ENCODE measurements at places on chromosomes 1 and 21.

- no peak for DNase-seq
Measured at GRCh38 chr1:240122639-240123613, 31.2 kb downstream of the FMN2 start.

GRCh38 chr1:157103268-157103667 lies 3.7 kb upstream of the ETV3L start:
- no peak for DNase-seq

GRCh38 chr1:183516725-183517124 lies 44.4 kb downstream of the SMG7 start:
- DNase-seq, result no peak

DNA sequence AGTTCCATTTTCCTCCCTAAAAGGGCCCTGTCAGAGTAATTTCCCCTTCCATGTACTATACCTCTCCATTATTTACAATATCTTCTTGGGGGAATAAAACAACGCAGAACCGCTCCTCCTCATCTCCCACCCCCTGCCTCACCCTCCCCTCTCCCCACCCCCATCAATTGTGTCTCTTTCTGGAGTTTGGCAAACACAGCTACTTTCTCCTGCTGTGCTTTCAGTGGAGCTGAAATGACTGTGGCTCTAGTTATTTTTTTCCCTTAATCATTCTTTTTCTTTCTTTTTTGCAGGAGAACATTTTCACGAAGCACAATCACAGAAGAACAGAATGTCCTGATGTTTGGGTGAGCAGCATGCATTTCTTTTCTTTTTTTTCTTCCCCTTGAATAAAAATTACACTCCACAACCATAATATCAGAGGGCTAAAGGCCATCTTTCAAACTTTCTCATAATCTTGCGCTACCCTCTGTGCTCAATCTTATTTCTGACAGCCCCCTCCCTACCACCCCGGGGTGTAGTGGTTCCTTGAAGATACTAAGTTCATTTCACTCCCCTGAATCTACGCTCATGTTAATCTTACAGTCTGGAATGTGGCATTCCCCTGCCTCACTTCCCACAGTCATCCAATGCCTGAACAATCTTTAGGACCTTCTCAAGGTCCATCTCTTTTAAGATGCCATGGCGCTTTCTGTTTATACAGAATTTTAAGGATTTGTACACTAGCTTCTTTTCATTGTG lies 8.8 kb upstream of the PLXNA2 start:
- DNase-seq, result no peak

DNA sequence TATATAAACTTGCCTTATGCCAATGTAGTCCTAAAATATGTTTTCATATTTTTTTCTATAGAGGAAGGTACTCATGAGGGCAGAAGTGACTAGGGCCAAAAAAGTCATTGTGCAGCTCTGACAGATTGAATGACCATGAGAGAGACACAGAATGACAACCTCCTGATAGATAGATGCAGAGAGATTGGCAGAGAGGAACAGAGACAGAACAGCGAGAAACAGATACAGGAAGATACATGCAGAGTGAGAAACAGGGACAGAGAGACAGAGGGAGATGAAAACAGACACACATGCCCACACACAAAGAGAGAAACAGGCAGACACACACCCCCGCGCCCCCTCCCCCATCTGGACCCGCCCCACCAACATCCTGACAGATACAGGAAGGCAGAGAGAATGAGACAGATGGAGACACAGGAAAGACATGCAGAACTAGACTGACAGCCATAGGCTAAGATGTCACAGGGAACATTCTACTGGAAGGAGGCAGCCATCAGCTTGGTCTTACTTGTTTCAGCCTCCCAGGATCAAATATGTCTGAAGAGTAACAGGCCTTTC lies 211.1 kb downstream of the ST6GALNAC3 start:
- DNase-seq, result no peak

DNA sequence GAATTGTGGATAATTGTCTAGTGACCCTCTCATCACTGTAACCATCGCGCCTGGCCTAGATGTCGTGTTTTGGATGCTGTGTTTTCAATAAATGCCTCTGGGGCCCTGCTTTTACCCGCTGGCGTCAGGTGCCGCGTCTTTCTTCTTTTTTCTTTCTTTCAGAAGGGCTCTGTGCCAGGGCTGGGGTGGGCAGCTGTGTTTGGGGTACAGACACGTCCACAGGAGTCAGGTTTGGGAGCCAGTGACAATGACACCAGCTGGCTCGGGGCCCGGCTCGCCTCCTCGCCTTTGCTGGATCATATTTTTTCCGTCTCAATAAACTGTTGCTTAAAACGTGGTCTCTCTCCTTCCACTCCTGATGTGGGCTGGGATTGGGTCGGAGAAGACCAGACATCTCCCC lies 16.1 kb downstream of the TMEM201 start:
- DNase-seq, result no peak

DNA sequence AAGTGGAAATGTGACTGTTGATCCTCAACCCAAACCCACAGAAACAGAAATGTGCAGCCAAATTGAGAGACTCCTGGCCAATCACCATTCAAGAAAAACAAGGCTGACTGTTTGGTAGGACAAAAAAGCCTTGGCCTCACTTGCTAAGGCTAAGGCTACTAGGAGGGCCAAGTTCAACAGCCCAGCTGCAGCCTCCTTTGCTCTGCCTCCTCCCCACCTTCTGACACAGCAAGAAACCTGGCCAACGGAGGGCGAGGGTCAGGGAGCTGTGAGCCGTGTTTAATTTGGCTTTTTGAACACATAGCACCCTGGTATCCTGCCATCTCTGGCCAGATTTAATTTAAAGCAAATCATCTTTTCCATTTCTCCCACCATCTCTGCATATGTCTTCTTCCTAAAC lies 165.8 kb upstream of the RAB4A start:
- DNase-seq, result no peak

GRCh38 chr1:49424782-49425181 lies 599.0 kb downstream of the AGBL4 start:
- no peak for DNase-seq

- DNase-seq, result peak; percentile 40
Measured at GRCh38 chr1:11858968-11859871, 475 bp upstream of the NPPB start.
